Right hindlimb (tissue), 1 donor: ENCODE measurements at places on chromosomes 1 and 21.

DNA sequence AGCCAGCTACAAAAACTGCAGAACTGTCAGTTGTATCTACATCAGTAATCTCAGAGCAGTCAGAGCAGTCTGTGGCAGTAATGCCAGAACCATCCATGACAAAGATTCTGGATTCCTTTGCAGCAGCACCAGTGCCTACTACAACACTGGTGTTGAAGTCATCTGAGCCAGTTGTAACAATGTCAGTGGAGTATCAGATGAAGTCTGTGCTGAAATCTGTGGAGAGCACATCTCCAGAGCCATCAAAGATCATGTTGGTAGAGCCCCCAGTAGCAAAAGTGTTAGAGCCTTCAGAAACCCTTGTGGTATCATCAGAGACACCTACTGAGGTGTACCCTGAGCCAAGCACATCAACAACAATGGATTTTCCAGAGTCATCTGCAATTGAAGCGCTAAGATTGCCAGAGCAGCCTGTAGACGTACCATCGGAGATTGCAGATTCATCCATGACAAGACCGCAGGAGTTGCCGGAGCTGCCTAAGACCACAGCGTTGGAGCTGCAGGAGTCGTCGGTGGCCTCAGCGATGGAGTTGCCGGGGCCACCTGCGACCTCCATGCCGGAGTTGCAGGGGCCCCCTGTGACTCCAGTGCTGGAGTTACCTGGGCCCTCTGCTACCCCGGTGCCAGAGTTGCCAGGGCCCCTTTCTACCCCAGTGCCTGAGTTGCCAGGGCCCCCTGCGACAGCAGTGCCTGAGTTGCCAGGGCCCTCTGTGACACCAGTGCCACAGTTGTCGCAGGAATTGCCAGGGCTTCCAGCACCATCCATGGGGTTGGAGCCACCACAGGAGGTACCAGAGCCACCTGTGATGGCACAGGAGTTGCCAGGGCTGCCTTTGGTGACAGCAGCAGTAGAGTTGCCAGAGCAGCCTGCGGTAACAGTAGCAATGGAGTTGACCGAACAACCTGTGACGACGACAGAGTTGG, 7.3 kb downstream of the SON start:
- no peak for DNase-seq

DNA sequence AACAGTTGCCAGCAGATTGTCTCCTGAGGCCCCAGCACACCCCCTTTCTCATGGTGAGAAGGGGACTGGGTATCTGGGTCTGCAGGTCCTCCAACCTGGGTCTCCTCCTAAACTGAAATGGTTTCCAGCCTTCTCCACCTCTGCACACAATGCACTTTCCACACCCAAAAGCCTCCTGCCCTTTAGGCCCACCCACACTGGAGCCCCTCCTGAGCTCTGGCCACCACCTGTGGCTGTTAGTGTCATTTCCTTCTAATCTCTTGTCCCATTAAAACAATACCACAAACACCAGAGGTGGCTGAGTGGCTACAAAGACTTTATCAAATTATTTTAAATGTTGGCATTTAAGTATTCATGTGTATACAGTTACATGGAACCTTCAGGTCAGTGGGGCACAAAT, 11.5 kb downstream of the GPR3 start:
- no peak for DNase-seq

GRCh38 chr1:230977761-230978490, 735 bp downstream of the TTC13 start:
- DNase-seq: peak; percentile 30

DNA sequence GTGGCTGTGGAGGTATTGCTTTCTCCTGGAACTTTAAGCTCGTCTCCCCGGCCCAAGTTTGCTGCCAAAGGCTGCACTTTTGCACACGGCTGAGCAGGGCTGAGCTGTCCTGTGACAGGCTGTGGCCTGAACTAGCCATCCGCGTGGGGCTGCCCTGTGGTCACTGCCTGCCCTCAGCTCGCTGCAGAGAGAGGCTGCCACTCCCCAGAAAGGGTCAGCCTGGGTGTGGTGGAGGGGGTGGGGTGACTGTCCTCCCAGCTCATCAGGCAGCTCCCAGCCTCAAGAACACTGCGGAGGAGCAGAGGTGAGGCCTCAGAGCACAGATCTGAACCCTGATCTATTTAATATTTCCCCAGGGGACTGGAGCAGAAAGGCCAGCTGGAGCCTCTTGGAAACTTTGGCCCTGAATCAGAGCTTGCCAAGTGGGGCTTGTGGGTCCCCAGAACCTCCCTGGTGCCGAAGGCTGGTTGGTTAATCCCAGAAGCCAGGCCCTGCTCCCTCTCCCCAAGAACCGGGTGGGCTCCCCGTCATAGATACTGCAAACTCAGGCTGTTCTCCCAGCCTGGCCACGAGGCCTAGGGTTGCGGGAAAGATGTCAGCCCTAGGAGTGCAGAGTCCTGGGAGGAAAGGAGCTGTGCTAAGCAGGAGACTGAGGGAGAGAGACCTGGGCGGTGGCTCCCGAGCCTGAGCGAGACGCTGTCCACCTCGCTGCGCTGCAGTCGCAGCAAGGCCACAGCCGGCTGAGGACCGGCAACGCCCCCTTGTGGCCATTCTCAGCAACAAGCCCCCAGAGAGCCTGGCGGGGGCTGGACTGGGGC, 125.1 kb upstream of the IPO9 start:
- peak; percentile 89 for DNase-seq

DNA sequence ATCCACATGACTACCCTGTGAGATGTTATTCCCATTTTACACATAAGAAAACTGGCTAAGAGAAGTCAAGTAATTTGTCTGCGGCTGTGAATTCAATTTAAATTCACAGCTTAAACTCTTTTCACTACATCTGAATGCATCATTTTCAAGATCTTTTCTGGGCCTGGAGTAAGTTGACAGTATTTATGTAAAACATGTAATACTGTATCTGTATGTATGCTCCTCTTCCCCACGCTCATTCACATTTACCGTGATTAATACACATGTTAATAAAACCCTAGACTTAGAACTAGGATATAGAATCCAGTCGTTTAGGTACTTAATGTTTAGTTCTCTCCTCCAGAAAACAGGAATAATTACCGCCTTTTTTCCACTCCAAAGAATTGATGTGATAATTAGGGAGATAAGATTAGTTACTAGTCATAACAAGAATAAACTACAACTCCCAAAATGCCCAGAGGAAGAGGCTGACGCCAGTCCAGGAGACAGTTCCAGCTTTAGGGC, 442 bp upstream of the PPP1R12B start:
- no peak for DNase-seq

DNA sequence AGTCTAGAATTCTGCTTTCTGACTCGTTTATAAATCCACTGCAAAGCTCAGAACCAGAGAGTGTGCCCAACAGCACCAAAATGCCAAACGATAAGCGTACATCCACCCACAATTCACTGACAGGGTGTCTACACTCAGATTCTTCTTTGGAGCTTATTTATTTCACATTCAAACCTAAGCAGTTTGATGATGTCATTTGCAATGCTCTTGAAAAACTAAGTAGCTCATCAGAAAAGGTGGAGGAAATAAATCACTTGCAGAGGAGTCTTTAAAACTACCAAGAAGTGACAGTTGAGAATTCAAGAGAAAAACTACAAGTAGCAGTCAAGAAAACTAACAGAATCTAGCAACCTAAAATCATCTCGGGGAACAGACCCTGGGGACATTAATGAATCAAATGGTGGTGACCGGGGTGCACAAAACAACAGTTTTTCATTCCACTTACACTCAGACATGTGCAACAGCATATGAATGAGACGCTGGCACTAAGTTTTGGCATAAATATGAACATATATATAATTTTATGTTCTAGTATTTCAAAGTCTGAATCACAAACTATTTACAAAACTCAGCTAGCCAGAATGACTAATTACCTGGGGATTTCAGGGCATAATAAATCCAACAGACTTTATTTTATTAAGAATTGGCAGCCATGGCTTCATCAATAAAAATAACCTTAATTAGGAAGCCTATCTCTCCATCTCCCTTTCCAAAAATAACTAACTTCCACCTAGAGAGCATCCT, 119.4 kb downstream of the SIPA1L2 start:
- no peak for DNase-seq

DNA sequence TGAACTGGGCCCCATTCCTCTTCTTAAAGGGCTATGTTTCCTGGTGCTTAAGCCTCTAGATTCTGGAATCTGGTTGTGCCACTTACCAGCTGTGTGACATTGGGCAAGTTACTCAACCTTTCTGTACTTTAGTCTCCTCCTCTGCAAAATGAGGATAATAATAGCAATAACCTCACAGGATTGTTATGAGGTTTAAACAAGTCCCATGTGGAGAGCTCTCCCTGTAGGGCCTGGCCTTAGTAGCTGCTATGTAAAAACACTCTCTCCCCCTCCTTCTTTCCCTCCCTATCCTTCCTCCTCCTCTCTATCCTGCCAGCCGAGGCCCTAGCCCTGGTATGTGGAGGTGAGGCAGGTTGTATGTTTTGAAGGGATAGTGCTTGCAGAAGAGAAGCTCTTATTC, 8.2 kb upstream of the PEAR1 start:
- DNase-seq: no peak

DNA sequence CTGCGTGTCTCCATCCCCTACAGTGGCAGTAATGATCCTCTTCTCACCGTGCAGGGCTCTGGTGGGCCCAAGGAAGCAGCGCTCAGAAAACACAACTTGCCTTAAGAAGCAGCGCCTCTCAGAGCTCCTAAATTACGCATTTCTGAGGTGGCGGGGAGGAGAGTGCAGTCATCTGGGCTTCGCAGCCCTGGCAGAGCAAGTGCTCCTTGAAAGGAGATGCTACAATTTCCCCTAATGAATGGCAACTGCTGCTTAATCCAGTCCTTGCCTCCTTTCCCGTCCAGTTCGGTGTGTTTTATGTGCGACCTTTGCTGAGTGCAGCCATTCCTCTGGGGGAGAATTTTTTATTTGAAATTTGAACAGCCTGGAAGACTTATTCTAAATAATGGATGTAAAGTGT, 287.3 kb downstream of the PTPRU start:
- DNase-seq: no peak

DNA sequence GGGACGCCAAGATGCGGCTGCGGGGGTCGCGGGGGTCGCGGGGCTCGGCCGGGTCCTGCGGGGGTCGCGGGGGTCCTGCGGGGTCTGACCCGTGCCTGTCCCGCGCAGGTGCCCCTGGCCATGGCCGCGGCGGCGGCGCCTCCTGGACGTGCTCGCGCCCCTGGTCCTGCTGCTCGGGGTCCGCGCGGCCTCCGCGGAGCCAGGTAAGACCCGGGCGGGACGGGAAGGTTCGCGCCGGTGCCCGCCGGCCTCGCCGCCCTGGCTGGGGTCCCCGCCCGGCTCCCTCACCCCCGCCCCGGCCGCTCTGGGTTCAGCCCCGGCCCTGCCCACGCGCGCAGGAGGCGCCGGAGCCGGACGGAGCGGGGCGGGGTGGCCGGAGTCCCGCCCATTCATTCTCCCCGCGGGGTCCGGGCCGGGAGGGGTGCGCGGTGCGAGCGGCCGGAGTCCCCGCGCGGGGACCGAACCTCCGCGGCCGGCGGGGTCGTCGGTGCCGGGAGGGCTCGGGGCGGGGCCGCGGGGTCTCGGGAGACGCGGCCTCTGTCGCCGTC, 380 bp downstream of the COL18A1 start:
- DNase-seq: peak; percentile 62

- no peak for DNase-seq
These were observed 203.1 kb downstream of the NFIA start for GRCh38 chr1:61285371-61285885.

DNA sequence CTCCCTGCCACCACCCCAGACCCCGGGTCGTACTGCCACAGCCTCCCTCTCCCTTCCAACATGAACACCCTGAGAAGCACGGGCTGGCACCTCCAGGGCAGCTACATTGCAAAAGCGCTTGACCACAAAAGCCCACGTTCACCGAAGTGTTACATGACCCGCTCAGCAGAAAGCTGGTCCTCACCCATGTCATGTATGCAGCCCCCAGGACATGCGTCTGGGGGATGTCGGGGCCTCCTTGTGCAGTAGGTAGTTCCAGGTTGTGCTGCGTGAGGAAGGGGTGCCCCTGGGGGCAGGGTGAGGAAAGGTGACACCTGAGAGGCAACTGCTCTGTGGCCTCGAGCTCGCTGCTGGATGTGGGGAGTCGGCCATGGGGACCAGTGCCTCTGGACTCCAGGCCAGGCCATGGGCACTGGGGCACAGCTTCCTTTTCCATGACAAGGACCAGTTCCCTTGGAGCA, 102.0 kb upstream of the C1orf174 start:
- DNase-seq: no peak

DNA sequence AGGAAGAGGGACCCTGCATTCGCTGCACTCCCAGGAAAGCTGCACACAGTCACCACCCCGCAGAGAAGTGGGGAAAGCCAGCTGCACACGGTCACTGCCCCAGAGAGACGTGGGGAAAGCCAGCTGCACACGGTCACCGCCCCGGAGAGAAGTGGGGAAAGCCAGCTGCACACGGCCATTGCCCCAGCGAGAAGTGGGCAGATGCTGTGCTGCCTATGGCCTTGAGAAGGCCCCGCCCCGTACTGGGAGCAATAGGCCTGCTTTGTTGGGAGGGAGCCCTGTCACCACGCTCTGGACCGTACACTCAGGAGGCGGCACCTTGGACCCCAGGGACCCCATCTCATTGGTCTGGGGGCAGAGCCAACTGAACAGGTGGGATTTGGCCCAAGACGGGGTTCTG, 4.3 kb upstream of the GPR153 start:
- no peak for DNase-seq

GRCh38 chr1:182817802-182818201, 21.3 kb upstream of the DHX9 start:
- DNase-seq: no peak

DNA sequence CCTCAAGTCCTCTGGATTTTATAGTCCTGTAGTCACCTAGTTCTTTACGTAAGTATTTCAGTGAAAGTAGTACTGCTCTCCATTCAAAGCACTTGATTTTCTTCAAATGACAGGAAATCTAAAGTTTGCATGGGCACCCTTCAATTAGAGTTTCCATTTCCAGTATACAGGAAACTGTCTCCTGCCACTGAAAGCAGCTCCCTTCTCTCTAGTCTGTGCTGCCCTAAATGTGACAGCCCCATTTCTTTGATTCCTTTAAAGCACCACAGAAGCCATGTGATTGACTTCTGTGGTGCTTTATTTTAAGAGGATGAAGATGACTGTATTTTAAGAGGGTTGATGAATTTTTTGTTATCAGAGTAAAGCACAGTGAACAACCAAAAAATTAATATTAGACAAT, 226.1 kb downstream of the DNAH14 start:
- DNase-seq: no peak

DNA sequence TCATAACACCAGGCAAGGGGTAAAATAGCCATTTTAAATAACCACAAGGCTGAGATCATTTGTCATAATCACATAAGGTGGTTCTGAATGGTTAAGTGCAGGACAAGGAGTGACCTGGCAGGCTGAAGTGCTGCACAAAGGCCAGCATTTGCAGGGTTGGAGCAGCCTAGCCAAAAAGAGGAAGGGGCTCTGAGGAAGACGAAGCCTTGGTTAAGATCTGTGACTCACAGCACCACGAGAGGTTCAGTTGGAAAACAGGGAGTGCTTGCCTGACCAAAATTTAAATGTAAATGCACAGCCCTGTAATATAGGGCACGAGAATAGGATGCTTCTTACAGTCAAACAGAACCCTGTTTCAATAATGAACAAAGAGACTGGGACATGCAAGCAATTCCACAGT, 12.1 kb downstream of the ATP5PF start:
- no peak for DNase-seq

GRCh38 chr1:226953175-226953800, 13.2 kb downstream of the COQ8A start:
- no peak for DNase-seq
